Calu3 (cell line): ENCODE measurements at places on chromosomes 3 and 15.

DNA sequence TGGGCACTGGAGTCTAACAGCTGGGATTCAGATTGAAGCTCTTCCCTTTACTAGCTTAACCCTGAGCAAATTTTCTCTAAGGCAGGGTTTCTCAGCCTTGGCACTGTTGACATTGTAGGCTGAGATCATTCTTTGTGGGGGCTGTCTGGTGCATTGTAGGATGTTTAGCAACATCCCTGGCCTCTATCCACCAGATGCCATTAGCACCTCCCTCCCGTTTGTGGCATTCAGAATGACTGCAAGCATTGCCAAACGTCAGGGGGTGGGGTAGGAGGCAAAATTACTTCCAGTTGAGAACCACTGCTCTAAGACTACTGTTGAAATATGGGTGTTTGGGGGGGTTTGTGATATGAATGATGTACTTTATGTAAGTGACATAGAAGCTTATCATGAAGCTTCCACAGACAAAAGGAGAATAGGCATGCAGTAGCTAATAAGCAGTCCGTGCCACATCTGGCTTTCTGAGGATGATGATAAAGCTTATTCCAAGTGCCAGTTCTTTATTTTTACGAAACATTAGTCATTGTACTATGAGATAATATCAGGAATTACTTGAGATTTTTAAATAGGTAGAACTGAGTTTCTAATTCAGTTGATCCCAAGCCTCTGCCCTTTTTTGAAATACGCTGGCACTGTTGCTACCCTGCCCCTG lies 39.3 kb downstream of the NKIRAS1 start:
- DNase-seq = no peak

DNA sequence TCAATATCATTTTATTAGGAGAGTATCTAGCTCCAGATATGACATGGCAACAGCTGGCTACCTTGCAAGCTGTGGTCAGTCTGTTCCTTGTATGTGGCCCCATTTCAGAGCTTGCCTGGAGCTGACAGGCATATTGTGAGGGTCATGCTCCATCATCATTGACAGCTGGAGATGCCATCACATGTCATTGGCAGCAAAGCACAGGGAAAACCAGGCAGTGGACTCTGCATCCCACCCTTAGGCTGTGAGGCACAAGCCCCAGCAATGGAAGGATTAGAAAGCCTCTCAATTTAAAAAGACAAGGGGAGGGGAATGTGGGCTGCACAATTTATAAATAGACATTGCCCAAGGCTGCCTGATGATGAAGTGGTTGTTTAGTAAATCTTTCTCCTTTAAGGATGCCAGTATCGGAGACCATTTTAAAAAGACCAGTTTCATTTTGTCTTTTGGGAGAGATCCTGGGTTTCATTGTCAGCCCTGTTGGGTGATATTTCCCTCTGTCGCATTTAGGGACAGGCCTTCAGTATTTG lies 27.9 kb downstream of the LNP1 start:
- no peak for DNase-seq

DNA sequence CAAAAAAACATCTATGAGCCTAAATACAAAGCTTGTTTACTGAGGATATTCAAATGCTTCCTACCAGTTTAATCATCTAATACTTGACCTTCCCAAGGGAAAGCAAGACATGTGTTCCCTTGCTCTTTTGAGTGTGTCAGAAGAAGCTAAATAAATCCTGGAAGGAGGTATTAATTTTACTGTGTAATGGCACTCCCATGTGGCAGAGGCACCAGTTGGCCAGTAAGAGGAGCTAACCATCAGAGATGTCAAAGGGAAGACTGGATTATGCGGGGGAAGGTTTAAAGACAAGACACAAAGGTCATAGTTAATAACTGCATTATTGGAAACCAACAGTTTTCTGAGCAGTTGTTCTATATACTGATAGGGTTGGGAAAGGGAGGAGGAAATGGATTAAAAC lies 125.1 kb downstream of the SUCLG2 start:
- no peak for DNase-seq

- DNase-seq = no peak
Observed at GRCh38 chr3:31848911-31849310, 132.2 kb downstream of the OSBPL10 start.

- DNase-seq = no peak
Observed at GRCh38 chr3:81816473-81817250, 55.2 kb upstream of the GBE1 start.

- DNase-seq = no peak
Observed at GRCh38 chr3:31575448-31575847, 42.7 kb downstream of the STT3B start.
